ENCODE measurements at places on chromosomes 5 and 9.
A peak's percentile ranks its signal among the peaks of the same experiment; 100 is the strongest.

- no peak for DNase-seq
Observed at GRCh38 chr9:26791274-26791673, 101.3 kb downstream of the CAAP1 start.

DNA sequence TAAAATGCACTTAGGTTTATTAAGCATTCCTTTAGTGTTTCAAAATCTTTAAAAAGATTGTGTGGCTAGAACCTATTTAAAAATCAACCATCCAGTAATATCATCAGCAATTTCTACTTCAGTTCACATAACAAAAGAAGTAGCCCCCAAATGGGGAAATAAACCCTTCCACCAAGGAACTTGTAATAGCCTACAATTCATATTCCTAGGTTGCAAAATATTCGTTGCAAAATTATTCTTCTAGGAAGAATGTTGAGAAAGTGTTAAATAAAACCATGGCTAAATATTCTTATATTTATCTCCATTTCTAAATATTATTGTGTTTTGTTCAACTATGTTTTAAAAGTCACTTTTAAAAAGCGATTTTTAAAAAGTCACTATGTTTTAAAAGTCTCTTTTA, 177.9 kb upstream of the PRLR start:
- DNase-seq, result no peak

DNA sequence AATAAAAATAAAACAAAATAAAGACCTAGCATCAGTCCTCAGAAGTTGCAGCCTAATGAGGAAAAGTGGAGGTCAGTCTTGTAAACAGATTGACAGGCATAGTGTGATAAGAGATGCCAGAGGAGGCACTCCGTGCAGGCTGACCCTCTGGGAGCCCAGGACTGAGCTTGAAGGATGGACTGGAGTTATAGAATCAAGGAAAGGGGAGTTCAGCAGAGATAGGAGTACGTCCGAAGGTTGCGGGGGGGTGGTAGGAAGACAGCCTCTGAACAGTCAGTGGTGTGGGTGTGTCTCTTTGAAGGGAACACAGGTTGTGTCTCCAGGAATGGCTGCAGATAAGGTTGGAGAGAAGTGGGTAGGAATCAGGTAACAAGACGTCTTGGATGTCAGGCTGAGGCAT, 126.1 kb upstream of the CPEB4 start:
- no peak for DNase-seq

GRCh38 chr5:89308606-89309040, 425.6 kb upstream of the MEF2C start:
- DNase-seq, result no peak

GRCh38 chr5:95697781-95698681, 15.2 kb upstream of the SPATA9 start:
- no peak for DNase-seq

DNA sequence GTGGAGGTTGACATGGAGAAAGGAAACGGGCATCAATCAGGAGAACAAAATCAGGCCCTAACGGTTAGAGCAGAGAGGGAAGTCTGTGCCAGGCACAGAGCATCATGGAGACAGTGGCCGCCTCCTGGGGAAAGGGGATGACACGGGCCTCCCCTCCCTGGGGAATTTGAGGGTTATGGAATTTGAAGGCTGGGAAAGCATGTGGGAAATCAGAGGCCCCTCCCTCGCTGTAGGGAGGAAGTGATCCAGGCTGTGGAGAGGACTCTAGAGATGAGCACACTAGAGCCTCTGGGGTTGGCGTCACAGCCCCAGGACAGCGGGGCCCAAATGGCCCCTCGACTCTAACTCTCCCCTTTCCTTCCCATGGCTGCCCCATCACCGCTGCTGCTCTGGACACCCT, 36.7 kb downstream of the PROP1 start:
- no peak for DNase-seq

GRCh38 chr5:82491397-82491796, 213.2 kb upstream of the RPS23 start:
- no peak for DNase-seq

DNA sequence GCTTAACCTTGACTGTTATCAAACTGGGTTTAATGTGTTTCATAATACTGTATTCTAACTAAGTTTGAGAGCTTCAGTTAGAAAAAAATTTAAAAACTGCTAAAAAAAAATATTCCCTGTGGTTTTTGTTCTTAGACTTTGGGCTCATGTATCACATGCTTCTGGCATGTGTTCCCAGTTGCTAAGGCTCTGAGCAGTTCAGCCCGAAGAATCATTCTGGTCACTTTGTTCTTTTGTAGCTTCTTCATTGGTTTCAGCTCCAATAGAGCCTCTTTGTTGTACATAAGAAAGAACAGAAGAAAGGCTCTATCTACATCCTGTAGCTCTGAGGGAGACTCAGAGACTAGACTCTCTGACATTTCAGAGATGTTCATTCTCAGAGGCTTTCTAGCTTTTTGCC, 25.6 kb downstream of the KCNN2 start:
- peak; percentile 41 for DNase-seq

- DNase-seq, result no peak
Observed at GRCh38 chr9:89478821-89479668, 18.9 kb downstream of the SEMA4D start.

- DNase-seq, result peak; percentile 42
Observed at GRCh38 chr9:2180154-2180553, 165.0 kb downstream of the SMARCA2 start.

DNA sequence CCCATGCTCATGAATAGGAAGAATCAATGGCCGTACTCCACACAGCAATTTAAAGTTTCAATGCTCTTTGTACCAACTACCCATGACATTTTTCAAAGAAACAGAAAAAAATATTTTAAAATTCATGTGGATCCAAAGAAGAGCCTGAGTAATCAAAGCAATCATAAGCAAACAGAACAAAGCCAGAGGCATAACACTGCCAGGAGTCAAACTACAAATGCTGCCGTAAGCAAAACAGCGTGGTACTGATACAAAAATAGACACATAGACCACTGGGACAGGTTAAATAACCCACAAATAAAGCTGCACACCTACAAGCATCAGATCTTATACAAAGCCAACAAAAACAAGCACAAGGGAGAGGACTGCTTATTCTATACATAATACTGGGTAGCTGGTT, 107.7 kb downstream of the CHSY3 start:
- DNase-seq, result no peak

GRCh38 chr9:114688379-114688778, 6.4 kb upstream of the TEX48 start:
- DNase-seq, result no peak

DNA sequence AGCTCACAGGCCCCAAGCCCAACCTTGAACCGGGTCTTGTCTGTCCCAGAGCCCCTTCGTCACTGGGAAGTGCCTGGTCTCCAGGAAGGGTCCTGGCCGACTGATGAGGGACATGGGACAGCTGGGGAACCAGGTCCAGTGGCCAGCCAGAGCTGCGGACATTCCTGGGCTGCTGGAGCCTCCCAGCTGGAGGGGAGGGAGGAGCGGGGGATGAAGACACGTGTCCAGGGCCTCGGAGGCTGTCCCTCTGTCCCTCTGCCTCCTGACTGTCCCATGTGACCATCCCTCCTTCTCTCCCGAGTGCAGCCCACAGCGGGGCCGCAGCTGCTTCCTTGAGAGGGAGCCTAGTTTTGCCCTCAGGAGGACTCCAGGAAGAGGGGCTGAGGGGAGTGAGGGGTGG, 41.7 kb upstream of the UBAC1 start:
- peak; percentile 19 for DNase-seq

DNA sequence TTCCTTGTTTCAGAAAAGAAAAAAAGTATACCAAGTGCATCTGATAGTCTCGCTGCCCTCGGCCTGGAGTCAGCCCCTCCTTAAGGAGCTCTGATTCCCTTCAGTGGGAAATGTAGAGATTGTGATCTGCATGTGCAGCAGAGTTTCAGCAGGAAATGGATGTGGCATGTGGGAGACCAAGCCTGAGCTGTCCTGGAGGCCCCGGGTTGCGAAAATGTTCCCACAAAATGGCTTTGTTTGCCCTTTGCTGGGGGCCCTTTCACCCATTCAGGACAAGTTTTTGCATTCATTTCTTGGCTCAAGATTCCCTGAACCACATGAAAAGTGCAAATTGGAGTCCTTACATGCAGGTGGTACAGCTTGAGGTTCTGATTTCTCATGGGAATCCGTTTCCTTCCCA, 230.9 kb downstream of the GADD45G start:
- DNase-seq, result no peak

- peak; percentile 55 for DNase-seq
Observed at GRCh38 chr5:178230879-178231538, 1.6 kb downstream of the PHYKPL start.

DNA sequence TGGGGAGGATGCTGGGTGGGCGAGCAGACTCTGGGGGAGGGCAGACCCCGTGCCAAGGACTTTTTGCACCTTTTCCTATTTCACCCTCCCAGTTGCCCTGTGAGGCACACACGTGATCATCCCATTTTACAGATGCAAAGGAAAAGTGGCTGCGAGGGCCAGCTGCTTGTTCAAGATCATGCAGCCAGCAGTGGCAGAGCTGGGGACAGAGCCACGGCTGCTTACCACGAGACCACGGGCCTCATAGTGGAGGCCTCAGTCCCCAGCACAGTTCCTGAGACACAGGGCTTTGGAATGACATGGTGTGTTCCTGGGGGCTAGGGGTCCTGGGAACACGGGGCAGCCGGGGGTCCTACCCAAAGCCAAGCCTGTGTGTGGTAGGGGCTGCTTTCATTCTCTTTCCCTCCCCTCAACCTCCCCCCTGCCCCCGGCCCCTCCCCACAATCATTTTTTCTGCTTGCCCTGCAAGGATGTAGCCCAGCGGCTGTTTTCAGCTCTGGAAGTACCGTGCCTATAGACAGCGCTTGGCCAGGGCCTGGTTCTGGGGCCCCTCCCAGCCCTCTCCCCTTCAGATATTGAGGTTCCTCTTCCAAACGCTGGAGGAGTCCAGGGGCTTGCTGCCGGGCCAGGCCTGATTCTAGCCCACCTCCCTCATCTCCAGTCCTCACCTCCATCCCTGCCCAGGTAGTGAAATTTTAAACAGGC, 58.5 kb upstream of the IER5L start:
- DNase-seq, result no peak

DNA sequence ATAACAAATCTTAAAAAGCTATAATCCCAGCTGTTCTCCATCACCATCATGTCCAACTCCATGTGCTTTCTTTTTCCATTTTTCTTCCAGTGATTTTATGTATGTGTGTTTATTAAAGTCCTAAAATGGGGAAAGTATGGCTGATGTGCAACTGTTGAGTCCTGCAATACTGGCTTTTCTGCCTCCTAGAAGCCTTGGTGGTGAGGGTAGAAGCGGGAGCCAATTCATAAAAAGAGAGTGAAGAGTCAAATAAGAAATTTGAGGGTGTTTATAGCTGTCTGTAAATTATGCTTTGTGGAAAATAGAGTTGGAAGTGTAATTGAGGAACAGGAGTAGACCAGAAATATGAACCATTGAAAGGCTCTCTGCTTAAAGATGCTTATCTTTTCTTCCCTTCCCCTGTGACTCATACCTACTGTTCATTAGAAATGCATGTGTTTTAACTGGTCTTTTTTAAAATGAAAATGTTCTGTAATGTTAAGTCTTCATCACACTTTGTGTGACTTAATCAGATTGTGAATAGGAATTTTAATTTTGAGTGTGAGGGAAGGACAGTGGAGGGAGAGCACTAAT, 80.1 kb downstream of the ZCCHC7 start:
- no peak for DNase-seq

GRCh38 chr5:121377461-121377860, 474.2 kb upstream of the FTMT start:
- no peak for DNase-seq

- DNase-seq, result no peak
Observed at GRCh38 chr5:79481574-79481973, 32.4 kb downstream of the HOMER1 start.

GRCh38 chr9:130265431-130266235, at the start of gene HMCN2:
Gene HMCN2, plus strand, starts transcription at chr9:130265760. Its CDS starts 119 bp downstream, at chr9:130265879.
- DNase-seq, result no peak

DNA sequence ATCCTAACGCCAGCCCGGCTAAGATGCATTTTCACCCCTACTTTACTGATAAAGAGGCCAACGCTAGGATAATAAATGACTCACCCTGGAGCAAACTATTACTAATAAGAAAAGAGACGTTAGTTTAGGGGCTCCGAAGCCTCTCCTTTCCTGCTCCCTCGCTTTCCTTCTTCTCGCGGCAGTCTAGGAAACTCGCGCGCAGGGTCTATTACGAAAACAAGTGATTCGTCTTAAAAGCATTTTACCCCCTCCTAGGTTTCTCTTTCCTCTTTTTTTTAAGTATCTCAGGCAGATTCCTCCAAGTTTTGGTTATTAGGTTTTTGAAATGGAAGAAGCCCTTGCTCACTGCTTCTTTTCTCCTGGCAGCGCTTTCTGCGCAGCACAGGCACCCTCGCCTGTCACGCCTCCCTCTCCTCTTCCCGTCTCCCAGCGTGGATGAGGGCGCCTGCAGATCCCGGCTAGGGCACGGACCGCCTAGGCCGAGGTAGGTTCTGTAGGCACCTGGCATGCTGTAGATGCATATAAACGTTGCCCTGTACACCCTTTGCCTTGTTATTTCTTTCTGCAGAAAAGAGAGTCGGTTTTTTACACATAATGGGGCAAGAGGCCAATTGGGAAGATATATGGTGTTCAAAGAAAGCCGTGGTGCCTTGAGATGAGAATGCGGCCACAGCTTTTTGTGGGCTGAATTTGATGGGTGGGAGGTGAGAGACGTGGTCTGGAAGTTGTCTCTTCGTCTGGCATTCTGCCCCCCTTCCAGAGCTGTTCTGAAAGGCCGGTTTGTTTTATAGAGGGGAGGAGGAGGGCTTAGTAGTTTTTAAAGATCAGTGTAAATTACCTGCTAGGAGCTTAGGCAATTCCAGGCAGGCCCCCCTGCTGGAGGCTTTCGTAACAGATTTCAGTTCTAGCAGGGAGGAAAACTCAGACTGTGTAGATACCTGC, 983 bp downstream of the GCNT1 start:
- peak; percentile 43 for DNase-seq

DNA sequence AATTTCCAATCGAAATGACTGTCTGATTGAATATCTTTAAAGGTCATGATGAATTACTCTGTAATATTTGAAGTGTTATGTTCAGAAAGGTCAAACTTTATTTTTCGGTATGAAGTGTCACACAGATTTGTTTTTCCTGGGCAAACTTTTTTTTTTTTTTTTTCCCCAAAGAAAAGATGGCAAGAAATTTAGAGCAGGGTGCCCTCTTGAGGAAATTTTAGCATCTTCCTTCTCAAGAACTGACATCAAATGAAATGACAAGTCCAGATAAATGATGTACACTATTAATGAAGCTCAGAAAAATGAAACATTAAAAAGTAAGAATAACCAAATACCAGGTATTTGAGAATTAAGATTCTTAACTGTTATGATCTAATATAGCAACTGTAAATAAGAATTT, 123.6 kb downstream of the INVS start:
- peak; percentile 16 for DNase-seq

GRCh38 chr5:34817558-34818351, 21.2 kb upstream of the TTC23L start:
- no peak for DNase-seq
